ENCODE measurements at places on chromosomes 2 and 18.

- DNase-seq, result no peak
Observed at GRCh38 chr2:25380586-25381375, 39.1 kb upstream of the DNMT3A start.

- DNase-seq, result no peak
Observed at GRCh38 chr18:74766251-74766650, 168.6 kb downstream of the ZNF407 start.

DNA sequence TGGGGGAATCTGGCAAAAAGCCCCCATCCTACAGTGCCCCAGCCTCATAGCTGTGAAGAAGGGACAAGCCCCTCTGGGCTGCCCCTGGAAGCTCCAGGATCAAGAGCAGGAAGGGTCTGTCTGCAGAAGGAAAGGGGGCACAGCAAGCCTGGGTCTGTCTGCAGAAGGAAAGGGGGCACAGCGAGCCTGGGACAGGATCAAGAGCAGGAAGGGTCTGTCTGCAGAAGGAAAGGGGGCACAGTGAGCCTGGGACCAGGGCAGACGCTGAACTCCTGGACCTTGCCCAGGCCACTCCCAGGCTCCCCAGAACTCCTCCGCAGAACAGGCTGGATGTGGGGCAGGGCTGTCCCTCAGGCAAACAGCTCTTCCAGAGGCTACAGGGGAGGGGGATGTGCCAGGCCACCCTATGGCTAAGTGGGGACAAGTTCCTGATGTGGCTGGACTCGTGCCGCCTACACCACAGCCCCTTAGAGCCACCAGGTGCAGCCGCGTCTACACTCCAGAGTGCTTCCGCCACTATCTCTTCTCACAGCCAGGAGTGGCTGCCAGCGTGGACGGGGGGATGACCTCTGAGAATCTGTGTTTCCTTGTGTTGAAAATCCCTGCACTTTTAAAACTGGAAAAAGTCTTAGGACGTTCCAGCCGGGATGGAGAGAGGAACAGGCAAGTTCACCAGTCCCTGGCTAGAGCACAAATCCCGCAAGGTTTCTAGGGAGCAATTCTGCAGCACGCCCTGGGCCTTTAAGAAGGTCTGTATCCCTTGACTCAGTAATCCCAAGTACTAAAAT, 20.8 kb downstream of the KIF1A start:
- no peak for DNase-seq

DNA sequence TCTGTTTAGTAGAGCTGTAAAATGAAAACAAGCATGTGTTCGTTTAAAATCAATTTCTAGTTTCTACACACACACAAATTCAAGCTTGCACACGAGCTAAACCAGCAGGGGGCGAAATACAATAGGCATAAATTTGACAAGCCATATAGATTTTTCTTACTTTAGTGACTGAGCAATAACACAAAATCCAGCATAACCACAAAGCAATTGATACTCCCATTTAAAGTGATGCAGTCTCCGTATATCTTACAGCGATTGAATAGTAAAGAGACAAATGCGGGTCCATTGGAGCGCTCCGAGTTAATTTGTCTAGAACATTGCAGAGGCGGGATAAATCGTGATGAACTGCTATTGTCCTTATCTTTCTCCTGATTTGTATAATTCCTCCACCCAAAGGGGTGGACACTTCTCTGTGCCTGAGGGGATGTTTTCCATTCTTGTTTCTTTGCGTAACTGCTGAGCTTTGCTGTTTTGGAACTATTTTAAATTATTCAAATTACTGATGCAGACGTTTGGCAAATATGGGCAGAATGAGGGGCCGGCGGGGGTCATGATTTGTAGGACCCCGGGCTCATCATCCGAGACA, 1.2 kb upstream of the AFTPH start:
- DNase-seq, result peak; percentile 52

DNA sequence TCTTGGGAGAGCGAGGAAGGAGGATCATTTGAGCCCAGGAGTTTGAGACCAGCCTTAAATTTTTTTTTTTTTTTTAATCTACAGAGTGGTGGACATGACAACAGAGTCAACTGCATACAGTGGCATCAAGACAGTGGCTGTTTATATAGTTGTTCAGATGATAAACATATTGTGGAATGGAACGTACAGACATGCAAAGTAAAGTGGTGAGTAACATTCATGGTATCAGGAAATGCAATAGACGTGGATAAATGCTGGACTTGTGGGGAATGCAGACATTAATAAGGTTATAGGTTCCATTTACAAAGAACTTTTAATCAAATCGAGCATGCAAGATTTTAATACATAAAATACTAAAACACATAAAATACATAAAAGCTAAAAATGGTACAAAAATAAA, 11.9 kb downstream of the WDR43 start:
- no peak for DNase-seq

DNA sequence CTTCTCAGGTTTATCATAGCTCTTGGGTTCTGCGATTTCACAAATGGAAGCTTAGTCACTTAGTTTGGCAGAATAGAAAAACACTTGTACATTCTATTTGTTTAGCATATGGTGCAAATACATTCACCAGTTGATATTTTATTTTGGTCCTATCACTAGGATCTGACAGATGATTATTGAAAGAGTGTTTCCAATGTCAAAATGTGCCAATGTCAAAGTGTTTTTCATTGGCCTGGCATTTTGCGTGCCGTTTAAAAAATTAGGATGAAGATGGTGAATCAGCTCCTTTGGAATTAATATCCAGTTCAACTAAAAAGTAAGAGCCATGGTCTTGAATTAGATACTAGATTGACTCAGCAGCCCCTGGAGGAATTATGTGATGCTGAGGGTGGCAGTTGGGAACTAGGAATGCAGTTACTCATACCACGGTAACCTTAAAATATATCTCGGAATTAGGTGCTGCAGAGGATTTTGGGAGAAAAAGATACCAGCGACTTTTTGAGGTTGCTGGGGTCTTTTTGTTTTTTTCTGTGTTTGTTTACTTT, 87.0 kb downstream of the SPHKAP start:
- no peak for DNase-seq

- DNase-seq, result no peak
Observed at GRCh38 chr2:151728804-151729414, 5.4 kb downstream of the NEB start.

DNA sequence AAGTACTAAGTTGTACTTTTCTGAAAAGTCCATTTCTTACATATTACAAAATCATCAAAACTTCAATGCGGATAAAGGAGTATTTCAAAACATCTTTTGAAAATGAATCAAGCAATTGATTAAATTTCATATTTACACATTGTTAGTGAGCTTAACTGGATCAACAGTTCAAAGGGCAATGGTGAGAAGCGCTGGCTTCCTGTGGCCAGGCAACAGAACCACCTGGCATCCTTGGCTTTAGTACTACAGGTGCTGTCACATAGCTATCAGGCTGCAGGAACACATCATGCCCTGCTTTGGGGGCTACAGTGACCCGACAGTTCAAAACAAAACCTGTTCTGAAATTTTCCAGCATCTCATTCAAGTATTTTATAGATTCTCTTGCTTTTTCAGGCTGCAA, 59.2 kb downstream of the SMAD2 start:
- DNase-seq, result no peak

- peak; percentile 27 for DNase-seq
Observed at GRCh38 chr18:49898421-49898820, 85.1 kb upstream of the ACAA2 start.

- no peak for DNase-seq
Observed at GRCh38 chr2:203450561-203450960, 84.5 kb downstream of the RAPH1 start.

- no peak for DNase-seq
Observed at GRCh38 chr2:215816424-215816823, 196.9 kb downstream of the MREG start.

DNA sequence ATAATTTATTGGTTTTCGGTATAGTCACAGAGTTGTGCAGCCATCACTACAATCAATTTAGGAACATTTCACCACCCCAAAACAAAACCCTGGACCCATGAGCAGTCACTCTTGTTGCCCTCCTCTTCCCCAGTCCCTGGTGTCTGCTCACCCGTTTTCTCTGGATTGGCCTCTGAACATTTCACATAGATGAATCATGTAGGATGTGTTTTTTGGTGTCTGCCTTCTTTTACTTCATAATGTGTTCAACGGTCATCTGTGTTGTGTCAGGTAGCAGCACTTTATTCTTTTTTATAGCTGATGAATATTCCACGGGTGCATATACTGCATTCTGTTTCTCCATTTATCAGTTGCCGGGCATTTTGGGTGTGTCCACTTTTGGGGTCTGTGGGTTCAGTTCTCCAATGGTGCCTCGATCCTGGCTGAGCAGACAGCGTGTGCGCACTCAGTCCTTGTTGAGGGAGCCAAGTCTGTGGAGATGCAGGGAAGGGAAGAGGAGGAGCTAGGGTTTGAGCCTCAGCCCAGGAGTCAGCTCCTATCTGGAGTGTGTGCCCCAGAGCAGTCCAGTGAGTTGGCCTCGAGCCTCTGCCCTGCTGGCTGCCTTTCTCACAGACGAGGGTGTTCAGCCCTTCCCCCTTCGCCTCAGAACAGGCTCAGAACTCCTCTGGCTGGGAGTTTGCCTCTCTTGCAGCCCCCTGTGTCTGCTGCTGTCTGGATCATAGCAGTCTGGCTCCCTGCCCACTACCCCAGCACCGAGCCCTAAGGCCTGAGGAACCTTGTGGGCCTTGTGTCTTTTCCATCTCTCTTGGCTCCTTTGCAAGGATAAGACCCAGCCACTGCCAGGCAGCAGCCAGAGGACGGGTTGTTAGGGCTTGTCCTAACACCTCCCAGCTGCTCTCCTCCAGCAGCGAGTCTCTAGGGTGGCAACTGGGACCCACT, 18.0 kb downstream of the C2orf74 start:
- DNase-seq, result no peak

DNA sequence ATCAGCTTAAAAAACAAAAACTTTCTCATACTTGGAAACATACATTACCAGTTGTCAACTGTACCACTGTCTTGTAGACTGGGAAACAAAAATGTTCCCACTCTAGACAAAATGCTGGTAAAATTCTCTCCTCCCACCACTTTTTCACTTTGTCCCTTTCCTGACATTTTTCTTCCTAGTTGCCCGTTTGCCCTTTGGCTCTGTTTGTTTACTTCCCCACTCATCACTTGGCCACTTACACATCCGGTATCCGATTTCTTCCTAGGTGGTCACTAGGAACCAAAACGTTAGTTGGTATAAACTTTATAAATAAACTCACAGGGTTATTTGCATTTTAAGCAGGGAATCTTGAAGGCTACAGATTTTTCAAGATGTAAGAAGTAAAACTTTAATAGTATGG, 84.9 kb downstream of the METTL4 start:
- DNase-seq, result no peak

DNA sequence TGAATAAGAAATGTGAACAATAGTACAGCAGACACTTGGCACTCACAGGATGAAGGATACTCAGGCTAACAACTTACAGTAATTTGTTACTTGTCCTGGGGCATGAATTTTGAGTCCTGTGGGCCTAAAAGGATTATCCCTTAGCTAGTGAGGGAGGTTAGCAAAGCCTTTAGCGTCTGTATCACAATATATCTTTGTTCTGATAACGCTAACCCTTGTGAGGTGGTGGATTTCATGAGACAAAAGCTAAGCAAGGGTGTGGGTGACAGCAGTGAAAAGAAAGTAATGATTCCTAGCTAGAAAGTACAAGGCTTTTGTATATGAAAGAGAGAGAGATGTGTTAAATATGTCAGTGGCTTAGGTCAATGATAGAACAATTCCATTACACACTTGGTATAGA, 46.8 kb upstream of the TTC21B start:
- DNase-seq, result no peak

DNA sequence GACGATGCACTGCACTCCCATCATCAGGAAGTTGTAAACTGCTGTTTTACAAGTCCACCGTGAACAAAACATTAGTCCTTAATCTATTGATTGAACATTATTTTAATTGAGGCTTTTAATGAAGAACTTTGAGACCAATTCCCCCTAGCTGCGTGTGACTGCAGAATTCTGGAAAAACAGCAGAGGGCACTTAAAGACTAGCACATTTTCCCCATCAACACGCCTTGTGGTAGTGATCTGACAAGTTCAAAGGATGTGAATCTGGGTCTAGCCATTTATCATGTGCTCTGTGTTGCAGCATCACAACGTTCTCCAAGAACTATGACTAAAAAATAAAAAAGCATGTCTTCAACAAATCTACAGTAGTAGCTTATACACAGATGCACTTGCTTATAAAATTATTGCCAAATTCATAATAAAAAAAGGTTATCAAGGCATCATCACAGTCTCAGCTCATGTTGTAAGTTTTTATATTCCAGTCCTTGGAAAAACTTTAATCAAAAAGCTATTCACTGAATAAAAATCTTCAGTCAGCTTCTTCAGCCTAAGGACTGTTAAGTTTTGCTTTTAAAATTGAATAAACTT, 35.8 kb downstream of the SKOR2 start:
- DNase-seq, result no peak

GRCh38 chr2:189954989-189955388, 107.5 kb downstream of the MSTN start:
- no peak for DNase-seq

- DNase-seq, result no peak
Observed at GRCh38 chr18:8073167-8073566, 506.1 kb downstream of the PTPRM start.

Data from stimulated activated CD4-positive, alpha-beta T cell treated with anti-CD3 and anti-CD28 coated beads, Interleukin-12 subunit alpha, Interleukin-12 subunit beta, amount 100 ng/mL, for 4 hours (primary cell).